Stimulated activated CD8-positive, alpha-beta memory T cell treated with anti-CD3 and anti-CD28 coated beads, Interleukin-4, amount 100 ng/mL, for 4 hours (primary cell): ENCODE measurements at places on chromosomes 12 and 14.

- no peak for DNase-seq
Measured at GRCh38 chr12:126741536-126742240, 1525.3 kb upstream of the TMEM132C start.

GRCh38 chr14:69017706-69018105 is 38.6 kb upstream of the ACTN1 start:
- no peak for DNase-seq

DNA sequence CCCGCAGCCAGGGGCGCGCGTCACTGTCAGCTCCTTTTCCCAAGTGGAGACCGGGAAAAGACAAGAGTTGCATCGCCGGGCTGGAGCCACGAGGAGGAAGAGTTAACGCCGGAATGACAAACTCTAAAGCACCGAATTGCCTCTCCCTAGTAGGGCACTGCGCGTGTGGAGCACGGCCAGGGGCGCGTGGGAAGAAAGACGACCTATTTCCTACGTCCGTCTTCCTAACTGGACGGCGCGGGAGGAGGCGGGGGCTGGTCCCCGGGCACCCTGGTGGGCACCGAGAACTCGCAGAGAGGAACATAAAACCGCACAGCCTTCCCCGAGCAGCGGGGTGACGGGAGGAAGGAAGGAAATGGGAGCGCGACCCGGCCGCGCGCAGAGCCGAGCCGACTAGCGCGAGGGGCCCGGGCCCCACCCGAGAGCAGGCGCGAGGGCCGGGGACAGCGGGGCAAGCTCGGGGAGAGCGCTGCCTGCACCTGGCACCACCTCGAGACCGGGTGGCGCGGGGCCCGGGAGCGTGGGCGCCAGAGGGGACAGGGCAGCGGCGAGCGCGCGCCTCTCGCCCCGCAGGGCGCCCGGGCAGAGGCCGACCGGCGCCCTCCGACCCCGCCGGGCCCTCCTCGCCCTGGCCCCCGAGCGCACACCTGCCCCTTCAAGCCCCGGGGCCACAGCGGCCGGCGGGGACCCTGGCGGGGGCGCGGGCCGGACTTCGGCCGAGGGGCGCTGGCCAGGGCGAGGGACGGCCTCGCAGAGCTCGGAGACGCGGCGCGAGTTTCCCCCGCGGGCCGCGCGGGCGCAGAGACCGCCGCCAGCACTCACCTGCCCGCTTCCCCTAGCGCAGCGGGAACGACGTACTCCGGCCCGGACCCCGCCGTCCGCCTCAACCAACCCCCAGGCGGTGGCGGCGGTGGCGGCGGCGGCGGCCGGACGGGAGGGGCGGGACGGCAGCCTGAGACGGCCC is at the start of gene SETD3:
Gene SETD3, minus strand, starts transcription at position 954 of the 964 bp plus-strand sequence. CDS start 15,054 bp downstream, outside the sequence.
- no peak for DNase-seq

DNA sequence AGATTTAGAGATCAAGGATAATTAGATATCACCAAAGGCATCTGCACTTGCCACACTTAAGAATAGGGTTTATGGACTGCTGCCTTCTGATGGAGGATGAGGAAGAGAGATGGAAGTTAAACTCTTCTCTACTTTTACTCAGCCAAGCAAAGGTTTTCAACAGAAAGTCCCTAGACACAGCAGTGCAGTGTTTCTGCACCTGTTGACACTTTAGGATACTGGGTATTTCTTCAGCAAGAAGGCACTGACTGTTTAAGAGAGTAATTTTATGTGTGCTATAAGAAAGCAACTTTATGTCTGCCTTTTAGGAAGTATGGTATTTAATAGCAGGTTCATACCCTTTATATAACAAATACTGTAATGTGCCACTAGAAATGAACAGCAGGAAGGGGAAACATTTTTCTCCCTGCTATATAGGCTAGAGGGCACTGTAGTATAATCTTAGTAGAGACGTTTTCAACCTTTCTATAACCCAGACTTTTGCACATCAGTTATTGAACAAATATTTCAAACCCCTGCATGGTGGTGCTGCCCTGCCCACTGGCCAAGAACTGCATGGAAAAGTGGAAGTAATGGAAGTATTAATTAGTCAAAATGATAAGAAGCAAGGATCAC is 225.0 kb upstream of the GRIP1 start:
- no peak for DNase-seq

DNA sequence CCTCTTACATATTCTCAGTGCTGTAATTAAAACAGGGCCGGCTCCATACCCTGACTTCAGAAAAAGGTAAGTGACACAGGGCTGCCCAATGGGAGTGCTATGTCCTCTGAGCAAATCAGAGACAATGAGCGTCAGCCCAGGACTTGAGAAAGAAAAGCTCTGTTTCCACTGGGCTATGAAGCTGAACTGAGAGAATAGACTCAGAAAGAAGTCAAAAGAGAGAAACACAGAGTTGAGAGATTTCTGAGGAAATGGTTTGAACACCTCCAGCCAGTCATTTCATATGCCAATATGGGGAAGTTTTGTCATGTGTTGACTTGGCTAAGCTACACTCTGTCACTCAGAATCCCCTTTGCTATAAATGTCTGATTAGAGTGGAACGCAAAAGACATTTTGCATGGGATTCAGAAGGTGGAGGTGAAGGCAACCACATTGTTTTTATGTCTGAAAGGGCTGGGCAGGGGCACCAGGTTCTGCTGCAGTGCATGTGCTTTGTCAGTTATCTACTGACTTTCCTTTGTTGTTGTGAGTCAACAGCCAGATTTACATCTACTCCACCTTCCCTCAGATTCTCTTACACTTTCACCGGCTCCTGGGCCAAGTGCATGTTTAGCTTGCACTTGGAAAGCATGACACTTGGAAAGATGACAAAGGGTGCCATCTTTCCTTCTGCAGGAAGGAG is 313.3 kb downstream of the DUSP6 start:
- DNase-seq = no peak

DNA sequence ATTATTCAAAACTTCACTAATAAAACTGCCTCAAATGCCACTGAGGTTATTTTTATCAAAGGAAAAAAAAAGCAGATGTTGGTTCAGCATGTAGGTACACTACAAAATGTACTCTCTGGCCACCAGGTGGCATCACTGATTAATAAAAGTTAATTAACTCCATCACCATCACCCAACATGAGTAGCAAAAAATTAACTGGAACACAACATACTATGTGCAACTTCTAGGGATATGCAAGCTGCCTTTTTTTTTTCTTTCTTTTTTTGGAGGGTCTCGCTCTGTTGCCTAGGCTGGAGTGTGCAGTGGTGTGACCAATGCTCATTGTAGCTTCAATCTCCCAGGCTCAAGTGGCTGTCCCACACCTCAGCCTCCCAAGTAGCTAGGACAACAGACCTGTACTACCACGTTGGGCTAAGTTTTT is 43.8 kb upstream of the NR2C1 start:
- peak; percentile 42 for DNase-seq

GRCh38 chr12:76255281-76255680 is 92.9 kb downstream of the BBS10 start:
- no peak for DNase-seq

DNA sequence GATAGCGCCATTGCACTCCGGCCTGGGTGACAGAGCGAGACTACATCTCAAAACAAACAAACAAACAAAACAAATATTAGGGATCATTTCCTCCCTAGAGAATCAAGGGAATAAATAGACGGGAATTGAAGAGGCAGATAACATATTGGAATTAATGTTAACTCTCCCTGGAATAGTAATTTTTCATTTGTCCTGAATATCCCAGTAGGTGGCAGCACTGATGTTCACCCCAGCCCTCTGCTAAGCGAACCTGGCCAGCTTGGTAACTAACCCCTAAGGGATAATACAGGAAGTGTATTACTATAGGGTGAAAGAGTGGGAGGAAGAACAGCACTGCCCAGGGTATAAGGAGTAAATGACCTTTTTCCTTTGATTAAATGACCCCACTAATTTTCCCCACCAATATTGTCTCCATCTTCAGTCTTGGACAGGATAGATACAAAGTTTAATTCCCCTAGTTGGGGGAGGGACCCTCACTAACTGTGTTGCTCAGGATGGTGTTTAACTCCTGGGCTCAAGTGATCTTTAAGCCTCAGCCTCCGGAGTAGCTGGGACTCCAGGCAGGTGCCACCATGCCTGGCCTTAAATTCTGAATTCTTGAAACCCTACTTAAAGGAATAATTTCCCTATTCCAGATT is 40.5 kb downstream of the SLC2A14 start:
- no peak for DNase-seq

DNA sequence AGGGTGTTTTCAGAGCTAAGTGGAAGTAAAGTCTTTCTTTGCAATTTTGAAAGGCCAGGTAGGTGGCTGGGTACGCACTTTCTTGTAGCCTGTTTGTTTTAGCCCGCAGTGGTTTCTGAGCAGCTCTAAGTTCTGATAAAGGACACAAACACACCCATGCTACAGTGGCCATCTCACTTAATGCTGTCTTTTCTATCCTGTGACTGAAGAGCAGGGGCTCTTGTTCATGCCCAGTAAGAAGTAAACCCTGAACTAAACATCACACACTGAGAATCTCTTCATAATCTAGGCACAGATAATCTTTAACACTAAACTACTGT is 427.2 kb downstream of the RAD51B start:
- no peak for DNase-seq

- DNase-seq = no peak
Measured at GRCh38 chr14:90659156-90659555, 157.1 kb downstream of the TTC7B start.

- DNase-seq = no peak
Measured at GRCh38 chr14:101727611-101728366, 33.7 kb upstream of the PPP2R5C start.

- no peak for DNase-seq
Measured at GRCh38 chr12:101733166-101733565, 6.1 kb downstream of the SYCP3 start.

DNA sequence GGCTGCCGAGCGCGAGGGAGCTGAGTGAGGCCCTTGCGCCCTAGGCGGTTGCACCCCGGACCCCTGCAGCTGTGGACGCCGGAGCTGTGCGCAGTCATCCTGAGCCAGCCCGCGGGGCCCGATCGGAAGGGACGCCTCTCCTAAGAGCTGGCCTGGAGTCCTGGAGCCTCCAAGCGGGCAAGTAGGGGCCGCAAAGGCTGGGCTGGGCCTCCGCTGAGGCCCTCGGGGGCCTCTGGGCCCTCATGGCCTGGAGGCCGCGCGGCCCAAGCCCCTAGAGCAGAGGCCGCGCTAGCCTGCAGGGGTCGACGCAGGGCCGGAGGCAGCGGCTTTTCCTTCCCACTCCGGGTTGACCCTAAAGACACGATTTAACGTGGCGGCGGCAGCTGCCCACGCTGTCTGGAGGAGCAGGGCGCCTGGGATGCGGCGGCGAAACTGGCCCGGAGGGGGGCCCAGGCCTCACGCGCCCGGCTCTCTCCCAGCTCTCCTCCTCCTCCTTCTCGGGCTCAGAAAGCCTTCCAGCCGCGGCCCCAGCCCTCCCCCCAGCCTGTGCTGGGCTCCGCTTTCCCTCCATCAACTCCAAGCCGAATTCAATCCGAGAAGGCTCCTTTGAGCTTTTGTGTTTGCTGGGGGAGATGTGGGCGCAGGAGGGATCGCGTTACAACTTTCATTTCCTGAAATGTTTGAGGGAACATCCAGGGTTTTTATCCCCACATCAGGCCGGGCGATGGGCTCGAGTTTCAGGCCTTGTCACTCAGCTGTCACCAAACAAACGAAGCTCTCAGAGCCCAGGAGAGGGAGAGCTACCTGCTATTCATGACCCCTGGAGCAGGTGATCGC is 11.6 kb downstream of the SIX1 start:
- no peak for DNase-seq

- DNase-seq = no peak
Measured at GRCh38 chr14:32078023-32078857, 1.1 kb downstream of the ARHGAP5 start.

DNA sequence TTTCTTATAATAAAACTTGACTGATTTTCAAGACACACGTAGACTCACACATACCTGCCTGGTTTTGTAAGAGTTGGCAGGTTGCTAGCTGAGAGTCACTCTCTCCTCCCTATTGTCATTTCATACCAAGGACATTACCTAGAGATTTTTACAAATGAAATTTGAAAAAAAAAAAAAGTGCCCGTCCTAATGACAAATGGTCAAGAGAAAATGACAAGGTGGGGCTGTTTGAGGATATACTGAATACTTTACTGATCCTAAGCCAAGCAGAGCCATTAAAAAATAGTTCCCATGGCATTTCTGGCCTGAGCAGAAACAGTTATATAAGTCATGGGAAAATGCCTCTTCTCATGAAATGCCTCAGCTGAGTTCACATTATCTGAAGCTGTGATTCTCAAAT is 150.2 kb downstream of the DYRK2 start:
- no peak for DNase-seq

- DNase-seq = no peak
Measured at GRCh38 chr12:52952076-52952801, 3.3 kb downstream of the KRT18 start.

DNA sequence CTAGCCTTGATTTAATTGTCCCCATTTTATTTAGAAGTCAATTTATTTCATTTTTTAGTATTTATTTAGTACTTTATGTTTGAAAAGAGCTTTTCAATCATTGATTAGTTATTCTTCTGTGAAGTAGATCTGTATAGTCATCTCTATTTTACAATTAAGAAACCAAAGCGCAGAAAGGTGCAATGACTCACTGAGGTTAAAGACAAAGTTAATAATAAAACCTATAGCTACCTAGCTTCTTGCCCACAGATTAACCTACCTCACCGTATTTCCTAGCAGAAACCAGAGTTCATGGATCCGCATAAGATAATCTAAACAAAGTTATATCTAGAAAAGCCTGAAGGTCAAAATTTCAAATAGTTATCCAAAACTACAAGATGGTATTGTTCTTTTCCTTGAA is 176.4 kb downstream of the GRIN2B start:
- no peak for DNase-seq

GRCh38 chr14:75558440-75558839 is 20.0 kb upstream of the FLVCR2 start:
- no peak for DNase-seq

- DNase-seq = no peak
Measured at GRCh38 chr14:24160499-24160849, 591 bp upstream of the IRF9 start.

DNA sequence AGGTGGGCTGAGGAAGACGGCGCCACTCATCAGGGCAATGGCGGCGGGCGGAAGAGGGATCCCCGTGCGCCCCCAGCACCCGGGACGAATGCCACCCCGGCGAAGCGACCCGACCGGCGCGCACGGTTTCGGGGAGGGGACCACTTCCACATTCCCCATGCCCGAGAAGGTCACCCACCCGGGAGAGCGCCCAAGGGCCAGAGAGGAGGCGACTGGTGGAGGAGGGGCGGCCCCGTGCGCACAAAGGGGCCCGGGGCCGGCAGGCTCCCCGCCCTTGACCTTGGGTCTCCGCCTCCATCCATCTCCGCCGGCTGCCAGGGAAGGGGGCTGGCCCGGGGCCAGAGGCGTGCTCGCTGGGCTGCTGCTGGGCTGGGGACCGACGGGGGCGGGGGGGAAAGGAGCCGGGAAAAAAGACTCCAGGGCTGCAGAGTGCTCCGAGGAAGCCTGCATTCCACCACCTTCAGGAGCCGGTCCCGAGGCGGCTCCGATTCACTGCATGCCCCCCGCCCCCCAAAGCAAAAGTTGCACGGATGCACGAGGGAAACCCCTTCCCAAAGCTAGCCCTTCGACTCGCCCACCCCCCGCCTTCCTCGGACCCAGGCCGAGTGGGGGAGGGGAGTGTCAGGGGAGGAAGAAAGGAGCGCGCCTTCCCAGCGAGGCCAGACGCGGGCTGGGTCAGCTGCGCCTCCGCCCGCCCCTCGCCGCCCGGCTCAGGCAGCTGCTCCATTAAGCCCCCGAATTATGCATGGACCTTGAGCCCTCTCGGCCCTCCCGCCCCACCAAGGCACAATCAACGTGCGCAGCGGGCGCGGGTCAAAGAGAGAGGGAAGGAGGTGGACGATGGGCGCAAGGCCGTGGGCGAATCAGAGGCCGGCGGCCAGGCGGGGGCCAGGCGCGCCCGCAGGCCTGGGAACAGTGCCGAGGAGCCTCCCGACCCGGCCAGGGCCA is 26.2 kb downstream of the BCL11B start:
- DNase-seq = no peak
